ENCODE measurements at places on chromosomes 11 and 22. TPM values are rescaled to one million over a fixed set of nuclear protein-coding genes. Genes with fewer than 3 reads are reported as not detected.

Gene ANO9
- not detected for total RNA-seq

Gene OR10A5
- not detected for total RNA-seq

Gene SLC35F2
- 3.1 TPM for total RNA-seq

Gene FXYD6
- total RNA-seq = 23.5 TPM

Gene FGF3
- total RNA-seq = not detected

Gene LRRC55
- total RNA-seq = under 0.01 TPM

Gene FXYD2
- total RNA-seq = 1.0 TPM

Gene GDPD4
- not detected for total RNA-seq

Gene ART1
- total RNA-seq = 2.1 TPM

Gene PGA5
- not detected for total RNA-seq

Gene KCNJ11
- 28.2 TPM for total RNA-seq

Gene ADAMTS15
- 15.7 TPM for total RNA-seq

Gene OR56B1
- not detected for total RNA-seq

Gene KDM4E
- total RNA-seq = not detected

Gene CTSW
- total RNA-seq = 1.0 TPM

Gene PIH1D2
- total RNA-seq = 1.6 TPM

Gene MS4A3
- total RNA-seq = 6.8 TPM

Gene PRRG4
- under 0.01 TPM for total RNA-seq

Gene CEND1
- total RNA-seq = not detected

Gene LMNTD2
- under 0.01 TPM for total RNA-seq

Gene KRTAP5-8
- total RNA-seq = not detected

Gene INSC
- total RNA-seq = 4.2 TPM

Gene NCAM1
- 63.7 TPM for total RNA-seq

Gene TCP11L1
- total RNA-seq = 11.5 TPM

Gene XKR3
- not detected for total RNA-seq

Gene CD3D
- not detected for total RNA-seq

Gene UPK3A
- not detected for total RNA-seq

Gene BMAL1
- 18.8 TPM for total RNA-seq

Gene NRGN
- not detected for total RNA-seq

Gene OR6A2
- under 0.01 TPM for total RNA-seq

Gene SART1
- total RNA-seq = 45.9 TPM

Gene CTNND1
- 121 TPM for total RNA-seq

Gene CCDC86
- total RNA-seq = 4.7 TPM

Gene TECTA
- 1.0 TPM for total RNA-seq

Gene AQP11
- 0.52 TPM for total RNA-seq

Gene TBX10
- total RNA-seq = not detected

Gene PKNOX2
- 6.8 TPM for total RNA-seq

Gene FAM227A
- total RNA-seq = 0.52 TPM

Gene PRR33
- 1.0 TPM for total RNA-seq

Gene SPECC1L
- 21.9 TPM for total RNA-seq

Gene BACE1
- 9.4 TPM for total RNA-seq

Gene MYBPC3
- 1.6 TPM for total RNA-seq

Gene NTM
- 9.9 TPM for total RNA-seq

Gene CBLIF
- not detected for total RNA-seq

Gene MMP8
- 1.6 TPM for total RNA-seq

Gene OR51E2
- total RNA-seq = 0.52 TPM

Gene SLCO2B1
- total RNA-seq = 9.4 TPM

Gene CYP2D6
- not detected for total RNA-seq

Gene PGA4
- total RNA-seq = 3.7 TPM

Gene IGLL5
- not detected for total RNA-seq

All from skeletal muscle tissue (tissue), 5 donors.